ENCODE measurements at places on chromosomes 13 and 19.

GRCh38 chr13:30576528-30576927, 41.2 kb upstream of the USPL1 start:
- peak; percentile 33 for DNase-seq

GRCh38 chr19:45235485-45235884, 9.7 kb downstream of the EXOC3L2 start:
- DNase-seq: no peak

- no peak for DNase-seq
These were observed 425.2 kb downstream of the FOXO1 start for GRCh38 chr13:40241125-40241798.

DNA sequence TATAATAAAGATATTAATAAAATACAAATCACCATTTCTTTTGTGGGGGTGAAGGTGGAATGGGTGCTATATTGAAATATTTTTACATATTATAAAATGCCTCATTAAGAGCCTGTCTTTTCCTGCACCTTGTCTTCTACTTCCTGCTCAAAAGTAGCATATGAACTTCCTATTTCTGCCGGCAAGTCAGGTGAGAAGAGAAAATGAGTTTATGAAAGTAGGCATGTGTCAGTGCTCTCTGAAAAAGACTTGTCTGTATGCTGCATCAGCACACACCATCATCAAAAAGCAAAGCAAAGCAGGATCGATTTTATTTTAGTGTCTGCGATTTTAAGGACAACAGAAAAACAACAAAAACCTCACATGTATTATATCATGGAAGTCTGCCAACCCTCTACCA, 114.2 kb downstream of the RAP2A start:
- no peak for DNase-seq

DNA sequence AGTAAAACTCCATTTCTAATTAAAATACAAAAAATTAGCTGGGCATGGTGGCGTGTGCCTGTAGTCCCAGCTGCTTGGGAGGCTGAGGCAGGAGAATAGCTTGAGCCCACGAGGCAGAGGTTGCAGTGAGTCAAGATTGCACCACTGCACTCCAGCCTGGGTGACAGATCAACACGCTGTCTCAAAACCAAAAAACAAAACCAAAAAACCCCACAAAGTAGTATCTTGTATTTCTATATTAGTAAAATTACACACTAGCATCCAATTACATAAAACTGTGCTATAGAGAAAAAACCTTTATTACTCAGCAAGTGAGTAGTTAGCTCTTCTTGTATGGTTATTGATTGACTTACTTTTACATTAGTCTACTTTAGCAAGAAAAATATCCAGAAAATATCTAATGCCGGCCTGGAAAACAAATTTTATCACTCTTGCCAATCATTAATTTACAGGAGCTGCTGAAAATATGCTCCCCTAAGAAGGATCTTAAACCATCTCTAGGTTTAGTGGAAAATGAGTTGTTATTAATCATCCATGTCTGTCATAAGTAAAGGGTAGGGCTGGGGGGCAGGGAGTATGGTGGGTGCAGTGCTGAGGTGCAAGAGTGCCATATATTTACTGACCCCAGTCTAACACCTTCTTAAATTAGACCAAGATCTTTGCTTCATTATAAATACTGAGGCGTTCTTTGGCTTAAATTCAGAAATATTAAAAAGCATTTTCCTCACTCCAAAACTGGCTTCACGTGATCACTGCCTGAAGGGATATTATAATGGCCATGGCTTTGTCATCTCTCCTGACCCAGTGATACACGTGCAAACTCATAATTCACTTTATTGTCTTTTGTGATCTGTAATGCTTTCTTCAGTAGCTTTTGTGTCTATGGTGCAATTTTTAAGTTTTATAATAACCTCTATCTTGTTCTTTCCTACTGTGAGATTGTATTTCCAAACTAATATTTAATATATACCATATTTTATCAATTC, 44.1 kb downstream of the UBL3 start:
- no peak for DNase-seq

- DNase-seq: no peak
These were observed 409 bp downstream of the FOSB start for GRCh38 chr19:45468159-45468651.

GRCh38 chr19:28196101-28196500, 1016.9 kb downstream of the UQCRFS1 start:
- no peak for DNase-seq

- no peak for DNase-seq
These were observed 10.5 kb downstream of the STOML3 start for GRCh38 chr13:38979891-38980749.

- DNase-seq: no peak
These were observed 204.7 kb downstream of the SHISA2 start for GRCh38 chr13:25847145-25847544.

DNA sequence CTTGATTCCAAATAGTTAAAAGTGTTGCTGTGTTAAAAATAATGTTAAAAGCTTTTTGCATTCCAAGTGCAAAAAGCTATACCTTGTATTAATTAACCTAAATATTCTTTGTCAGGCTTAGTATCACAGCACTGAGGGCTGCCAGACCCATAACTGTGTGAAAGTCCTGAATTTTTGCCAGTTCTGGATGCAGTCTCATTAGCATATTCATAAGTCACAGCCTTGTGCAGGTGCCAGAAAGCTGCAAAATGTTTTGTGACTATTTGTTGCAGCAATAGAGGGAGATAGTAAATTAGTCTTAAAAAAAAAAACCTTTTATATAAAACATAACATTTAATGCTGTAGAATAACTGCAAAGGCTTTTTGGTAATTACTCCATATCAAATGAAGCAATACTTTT, 56.6 kb downstream of the SLITRK1 start:
- DNase-seq: no peak

- no peak for DNase-seq
These were observed 11.6 kb upstream of the ZNF431 start for GRCh38 chr19:21130097-21130775.

GRCh38 chr13:53238261-53238660, 209.6 kb downstream of the OLFM4 start:
- no peak for DNase-seq

DNA sequence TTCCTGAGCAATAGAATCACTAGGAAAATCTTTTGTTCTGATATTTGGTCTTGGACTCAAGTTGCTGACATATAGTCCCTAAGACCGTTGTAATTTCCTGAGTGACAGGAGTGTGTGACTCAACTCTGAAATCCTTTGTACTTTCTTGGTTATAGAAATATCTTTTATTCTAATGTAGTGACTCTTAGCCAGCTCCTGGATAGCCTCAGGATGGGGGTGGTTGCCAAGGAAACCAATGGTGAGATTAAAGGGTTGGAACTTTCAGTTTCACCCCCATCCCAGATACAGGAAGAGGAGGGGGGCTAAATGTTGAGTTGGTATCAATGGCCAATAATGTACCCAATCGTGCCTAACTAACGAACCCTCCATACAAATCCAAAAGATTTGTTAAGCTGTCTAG, 41.8 kb downstream of the MBD3L2B start:
- DNase-seq: no peak

- DNase-seq: no peak
These were observed 16.8 kb downstream of the MPND start for GRCh38 chr19:4360081-4360569.

- DNase-seq: no peak
These were observed 282.5 kb downstream of the SUCLA2 start for GRCh38 chr13:47718556-47718955.

DNA sequence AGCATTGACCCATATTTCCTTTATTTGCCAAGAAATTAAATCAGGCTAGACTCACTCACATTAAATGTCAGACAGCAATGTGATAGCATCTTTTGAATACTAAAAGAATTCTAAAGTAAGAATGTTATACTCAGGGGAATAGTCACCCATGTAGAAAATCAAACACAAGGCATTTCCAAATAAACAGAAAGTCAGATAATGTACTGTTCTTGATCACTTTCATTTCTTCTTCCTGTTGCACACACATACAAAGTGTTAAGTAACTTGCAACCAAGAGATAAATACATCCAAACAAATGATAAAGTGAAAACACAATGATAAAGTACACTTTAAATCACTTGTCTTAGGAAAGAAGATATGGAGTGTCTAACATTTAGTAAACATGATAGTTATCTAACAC, 1366.6 kb upstream of the MIR17HG start:
- no peak for DNase-seq

DNA sequence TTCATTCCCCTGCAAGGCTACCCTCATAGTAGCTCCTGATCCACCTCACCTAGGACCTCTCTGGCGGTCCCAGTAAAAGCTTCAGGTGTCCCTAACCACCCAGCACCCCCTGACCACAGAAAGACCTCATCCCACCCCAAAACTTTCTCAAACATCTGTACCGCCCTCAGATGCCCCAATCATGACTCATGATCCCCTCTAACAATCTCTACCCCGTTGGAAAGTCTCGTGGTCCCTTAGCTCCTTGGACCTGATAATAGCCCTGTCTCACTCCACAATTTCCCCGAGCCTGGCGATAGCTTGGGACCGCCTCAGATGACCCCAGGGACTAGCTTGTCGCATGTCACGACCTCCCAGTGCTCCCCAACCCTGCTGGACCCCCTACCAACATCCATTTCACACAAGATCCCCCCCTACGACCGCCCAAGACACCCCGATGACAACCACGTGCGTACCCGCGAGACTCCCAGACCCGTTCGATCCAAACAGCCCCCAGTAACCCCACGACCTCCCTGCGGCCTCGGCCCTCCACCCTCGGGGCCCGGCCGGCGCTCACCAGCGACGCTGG, 450 bp downstream of the NDUFA11 start:
- DNase-seq: no peak

GRCh38 chr13:97875911-97876310, 77.6 kb upstream of the IPO5 start:
- DNase-seq: no peak

DNA sequence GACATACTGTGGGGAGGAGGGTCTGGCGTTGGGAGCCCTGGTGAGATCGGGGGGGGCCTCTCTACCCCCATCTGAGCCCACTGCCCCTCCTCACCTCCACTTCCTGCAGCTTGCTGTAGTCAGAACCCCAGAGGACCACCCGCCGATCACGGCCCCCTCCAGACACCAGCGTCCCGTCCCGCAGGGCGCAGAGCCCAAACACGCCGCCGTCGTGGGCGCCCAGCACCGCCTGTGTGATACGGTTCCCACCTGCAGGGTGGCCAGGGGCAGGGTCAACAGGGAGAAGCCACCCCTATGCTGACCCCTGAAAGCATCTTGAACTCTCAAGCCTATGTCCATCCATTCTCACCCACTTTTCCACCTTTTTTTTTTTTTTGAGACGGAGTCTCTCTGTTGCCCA, 17.8 kb downstream of the EML2 start:
- no peak for DNase-seq

DNA sequence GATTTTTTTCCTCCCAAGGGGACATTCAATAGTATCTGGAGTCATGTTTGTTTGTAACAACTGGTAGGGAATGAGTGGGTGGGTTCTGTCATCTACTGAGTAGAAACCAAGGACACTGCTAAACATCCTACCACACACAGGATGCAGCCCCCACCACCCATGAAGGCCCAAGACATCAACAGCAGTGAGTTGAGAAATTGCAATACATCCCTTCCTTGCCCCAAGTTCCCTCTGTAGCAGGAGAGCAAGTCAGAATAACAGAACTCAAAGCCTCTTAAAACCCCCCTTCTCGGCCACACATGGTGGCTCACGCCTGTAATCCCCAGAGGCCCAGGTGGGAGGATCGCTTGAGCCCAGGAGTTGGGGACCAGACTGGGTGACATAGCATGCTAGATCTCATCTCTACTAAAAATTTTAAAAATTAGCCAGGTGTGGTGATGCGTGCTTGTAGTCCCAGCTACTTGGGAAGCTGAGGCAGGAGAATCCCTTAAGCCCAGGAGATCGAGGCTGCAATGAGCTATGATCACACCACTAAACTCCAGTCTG, 2.4 kb upstream of the CYP2F1 start:
- no peak for DNase-seq

DNA sequence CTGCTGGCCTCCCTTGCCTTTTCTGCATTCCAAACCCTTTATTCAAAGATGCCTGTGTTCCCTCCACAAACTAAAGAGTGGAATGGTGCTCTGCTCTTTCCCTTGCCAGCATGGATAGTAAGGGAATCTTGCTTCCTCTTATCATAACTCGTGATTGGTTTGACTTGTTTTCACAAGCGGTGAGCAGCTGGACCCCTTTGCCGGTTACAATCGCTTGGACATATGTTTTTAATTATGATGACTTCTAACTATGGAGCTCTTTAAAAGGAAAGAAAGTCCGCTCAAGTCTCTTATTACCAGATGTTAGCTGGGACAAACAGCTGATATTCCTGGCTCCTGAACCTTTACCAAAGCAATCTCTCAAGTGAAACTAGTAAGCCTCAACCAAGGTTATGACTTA, 1094.7 kb downstream of the UQCRFS1 start:
- DNase-seq: no peak

GRCh38 chr13:23667750-23668149, 97.5 kb downstream of the TNFRSF19 start:
- no peak for DNase-seq

GRCh38 chr19:19342086-19343015, 21.7 kb downstream of the MAU2 start:
- DNase-seq: no peak

DNA sequence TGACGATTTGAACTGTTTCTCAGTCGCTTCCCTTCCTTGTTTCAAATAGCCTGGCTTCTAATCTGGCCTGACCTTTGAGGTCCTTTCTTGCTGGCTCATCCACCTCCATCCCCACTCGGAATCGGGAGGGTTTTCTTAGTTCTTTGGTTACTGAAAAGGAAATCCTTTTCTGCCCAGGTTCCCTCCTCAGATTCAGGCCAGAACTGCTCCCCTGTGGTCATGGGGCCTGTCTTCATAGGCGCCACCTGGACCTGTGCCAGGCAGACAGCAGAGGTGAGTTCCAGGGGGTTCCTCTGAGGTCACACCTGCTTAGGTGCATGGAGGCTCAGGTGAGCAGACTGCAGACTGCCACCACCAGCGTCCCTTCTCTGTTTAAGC, 62.4 kb downstream of the AKAP11 start:
- DNase-seq: no peak

- DNase-seq: no peak
These were observed 60.0 kb upstream of the WDFY2 start for GRCh38 chr13:51524312-51524711.

DNA sequence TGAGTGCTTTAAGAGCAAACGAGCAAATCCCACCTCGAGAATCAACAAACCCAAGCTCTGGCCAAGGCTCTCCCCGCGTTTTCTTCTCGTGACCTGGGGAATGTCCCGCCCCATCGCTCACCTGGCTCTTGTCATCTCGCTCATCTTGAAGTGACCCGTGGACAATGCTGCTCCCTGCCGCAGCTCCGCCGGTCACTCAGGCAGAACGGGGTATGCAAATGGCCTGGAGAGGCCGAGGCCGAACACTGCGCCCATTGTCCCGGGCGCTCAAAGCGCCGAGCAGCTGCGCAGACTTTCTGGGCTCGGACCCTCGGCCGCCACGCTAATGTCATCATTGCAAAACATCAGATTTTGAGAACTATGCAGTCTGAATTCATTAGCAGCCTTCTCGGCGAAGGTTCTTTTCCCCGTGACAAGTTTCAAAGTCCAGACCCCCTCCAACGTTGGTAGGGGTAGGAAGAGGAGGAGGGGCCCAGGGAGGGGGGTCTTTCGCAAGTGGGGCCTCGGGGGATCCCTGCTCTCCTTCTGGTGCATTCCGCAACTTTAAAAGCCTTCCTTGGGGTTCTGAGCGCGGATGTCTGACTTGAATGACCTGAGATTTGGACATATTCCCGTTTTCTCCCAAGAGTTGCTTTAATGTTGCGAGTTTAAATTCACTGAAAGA, 39.7 kb downstream of the SOX1 start:
- no peak for DNase-seq

- no peak for DNase-seq
These were observed 18.3 kb upstream of the EIF3G start for GRCh38 chr19:10137751-10138682.

All from CD4-positive, alpha-beta T cell treated with Interferon gamma for 1 hour (primary cell).